ENCODE measurements at places on chromosomes 13 and 19.
A peak's percentile ranks its signal among the peaks of the same experiment; 100 is the strongest.

DNA sequence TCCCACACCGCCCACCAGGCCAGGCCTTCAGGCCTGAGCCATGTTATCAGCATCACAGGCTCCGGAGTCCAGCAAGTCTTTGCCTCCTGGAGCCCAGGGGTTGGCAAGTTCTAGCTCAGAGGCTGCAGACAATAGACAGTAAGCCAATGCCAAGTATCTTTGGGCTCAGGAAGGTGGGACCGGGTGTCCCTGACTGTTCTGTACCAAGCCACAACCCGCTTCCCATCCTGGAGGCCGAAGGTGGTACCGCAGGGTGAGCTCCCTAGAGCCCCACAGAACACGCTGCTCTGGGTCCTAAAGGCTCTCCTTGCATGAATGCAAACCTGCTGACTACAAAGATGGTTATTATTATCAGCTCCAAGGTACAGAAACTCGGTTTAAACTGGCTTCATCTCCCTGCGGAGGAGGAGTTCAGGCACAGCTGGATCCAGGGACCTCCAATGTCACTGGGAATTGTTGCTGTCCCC, 5.5 kb upstream of the FSTL3 start:
- no peak for DNase-seq

GRCh38 chr19:20154636-20155035, 12.4 kb upstream of the ZNF486 start:
- DNase-seq: no peak

GRCh38 chr19:46478356-46478986, 7.1 kb upstream of the PNMA8A start:
- DNase-seq: no peak

DNA sequence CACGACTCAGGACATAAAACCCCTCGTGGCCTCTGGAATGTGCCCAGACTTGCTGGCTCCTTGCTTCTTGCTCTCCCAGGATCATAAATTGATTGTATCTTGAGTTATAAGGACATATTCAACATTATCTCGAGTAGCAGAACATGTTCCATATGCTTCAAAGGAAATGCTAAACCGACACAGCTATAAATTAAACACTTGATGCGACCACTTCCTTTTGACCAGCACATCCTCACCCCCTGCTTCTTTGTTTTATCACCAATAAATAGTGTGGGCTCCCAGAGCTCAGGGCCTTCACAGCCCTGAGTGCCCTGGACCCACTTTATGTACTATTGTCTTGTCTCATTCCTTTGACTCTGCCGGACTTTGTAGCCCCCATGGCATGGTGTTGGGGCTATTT, 157.0 kb upstream of the PABPC3 start:
- no peak for DNase-seq

DNA sequence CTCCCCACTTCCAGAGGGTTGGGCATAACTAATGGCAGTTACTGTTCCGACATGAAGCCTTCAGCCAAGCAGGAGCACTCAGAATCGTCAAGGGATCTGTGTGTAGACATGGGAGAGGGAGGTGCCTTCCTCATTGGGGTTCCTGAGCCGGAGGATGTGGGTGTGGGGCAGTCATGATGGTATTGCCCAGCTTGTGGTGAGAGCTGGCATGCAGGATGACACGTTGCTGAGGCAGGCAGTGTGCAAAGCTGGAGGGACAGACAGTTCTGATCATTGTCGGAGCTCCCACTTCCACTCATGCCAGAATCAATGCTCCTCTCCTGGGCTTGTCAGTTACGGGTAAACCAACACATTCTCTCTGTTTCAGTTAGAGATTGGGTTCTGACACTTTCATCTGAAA, 83.9 kb upstream of the TSC22D1 start:
- peak; percentile 32 for DNase-seq

DNA sequence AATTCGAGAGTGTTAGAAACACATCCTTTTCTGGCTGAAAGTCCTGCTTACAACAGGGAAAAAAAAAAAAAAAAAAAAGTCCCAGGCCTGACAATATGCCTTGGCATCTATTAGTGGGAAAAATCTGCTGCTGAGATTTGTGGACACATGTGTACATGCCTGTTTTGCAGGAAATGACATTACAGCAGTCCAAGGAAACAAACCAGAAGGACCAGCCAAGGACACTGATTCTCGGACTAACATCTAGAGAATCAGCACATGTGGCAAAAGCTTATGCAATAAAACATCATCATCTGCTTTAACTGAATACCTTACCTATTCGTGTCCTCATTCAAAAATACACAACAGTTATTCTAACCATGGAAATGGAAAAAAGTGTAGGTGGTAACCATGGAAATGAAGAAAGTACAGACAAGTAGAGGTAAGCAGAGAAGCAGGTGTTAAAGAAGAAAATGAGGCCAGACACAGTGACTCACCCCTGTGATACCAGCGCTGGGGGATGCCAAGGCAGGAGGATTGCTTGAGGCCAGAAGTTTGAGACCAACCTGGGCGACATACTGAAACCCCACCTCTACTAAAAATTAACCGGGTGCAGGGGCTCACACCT, 9.4 kb upstream of the DPY19L3 start:
- DNase-seq: no peak

All from suppressor macrophage treated with lipopolysaccharide for 1 hour (primary cell).